ENCODE measurements at places on chromosomes 12 and 14. TPM values are rescaled to one million over a fixed set of nuclear protein-coding genes. Genes with fewer than 3 reads are reported as not detected.

GRCh38 chr12:52949413-52950331 is 754 bp downstream of the KRT18 start:
- no peak for DNase-seq

GRCh38 chr14:54796961-54797360 is 105.7 kb downstream of the GCH1 start:
- no peak for DNase-seq

GRCh38 chr12:68962877-68963855 is 30.2 kb upstream of the CPM start:
- no peak for DNase-seq

AKAP5 gene
- 0.19 TPM for total RNA-seq

LPAR5 gene
- total RNA-seq: 7.0 TPM
